Activated CD4-positive, alpha-beta memory T cell treated with anti-CD3 and anti-CD28 coated beads for 36 hours (primary cell): ENCODE measurements at places on chromosomes 16 and 17.

DNA sequence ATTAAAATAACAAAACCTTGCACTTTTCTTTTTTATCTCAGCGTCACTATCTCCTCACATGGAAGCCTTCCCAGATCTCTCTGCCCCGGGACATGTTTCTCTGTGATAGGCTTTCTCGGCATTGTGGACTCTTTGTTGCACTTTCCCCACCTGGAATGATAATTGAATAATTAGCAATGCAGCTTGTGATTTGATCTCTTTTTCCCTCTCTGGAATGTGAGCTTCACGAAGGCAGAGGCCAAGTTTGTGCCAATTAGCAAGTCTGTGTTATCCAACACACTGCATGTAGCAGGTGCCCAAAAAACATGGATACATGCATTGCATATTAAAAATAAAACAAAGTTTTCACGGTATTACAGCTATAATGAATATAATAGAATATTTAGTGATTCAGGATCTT, 431.2 kb downstream of the HAPSTR1 start:
- DNase-seq: no peak

- peak; percentile 67 for DNase-seq
Measured at GRCh38 chr17:37844158-37844976, 79.8 kb upstream of the TBC1D3K start.

DNA sequence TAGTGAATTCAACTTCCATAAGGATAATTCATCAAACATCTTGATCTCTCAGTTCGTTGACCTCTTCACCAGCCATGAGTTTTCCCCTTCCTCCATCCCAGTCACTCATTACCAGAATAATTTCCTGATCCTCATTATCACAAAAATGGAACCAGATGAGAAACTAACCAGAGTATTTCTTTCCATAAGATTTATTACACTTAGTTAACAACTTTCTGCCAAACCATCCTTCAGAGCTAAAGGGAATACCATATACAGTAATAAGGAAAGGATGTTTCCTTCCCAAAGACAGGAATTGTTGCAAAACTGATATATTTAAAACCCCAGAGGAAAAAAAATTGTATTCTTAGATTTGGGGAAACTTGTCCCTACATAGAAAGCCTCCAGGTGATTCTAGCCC, 8.6 kb downstream of the KRTAP29-1 start:
- no peak for DNase-seq

DNA sequence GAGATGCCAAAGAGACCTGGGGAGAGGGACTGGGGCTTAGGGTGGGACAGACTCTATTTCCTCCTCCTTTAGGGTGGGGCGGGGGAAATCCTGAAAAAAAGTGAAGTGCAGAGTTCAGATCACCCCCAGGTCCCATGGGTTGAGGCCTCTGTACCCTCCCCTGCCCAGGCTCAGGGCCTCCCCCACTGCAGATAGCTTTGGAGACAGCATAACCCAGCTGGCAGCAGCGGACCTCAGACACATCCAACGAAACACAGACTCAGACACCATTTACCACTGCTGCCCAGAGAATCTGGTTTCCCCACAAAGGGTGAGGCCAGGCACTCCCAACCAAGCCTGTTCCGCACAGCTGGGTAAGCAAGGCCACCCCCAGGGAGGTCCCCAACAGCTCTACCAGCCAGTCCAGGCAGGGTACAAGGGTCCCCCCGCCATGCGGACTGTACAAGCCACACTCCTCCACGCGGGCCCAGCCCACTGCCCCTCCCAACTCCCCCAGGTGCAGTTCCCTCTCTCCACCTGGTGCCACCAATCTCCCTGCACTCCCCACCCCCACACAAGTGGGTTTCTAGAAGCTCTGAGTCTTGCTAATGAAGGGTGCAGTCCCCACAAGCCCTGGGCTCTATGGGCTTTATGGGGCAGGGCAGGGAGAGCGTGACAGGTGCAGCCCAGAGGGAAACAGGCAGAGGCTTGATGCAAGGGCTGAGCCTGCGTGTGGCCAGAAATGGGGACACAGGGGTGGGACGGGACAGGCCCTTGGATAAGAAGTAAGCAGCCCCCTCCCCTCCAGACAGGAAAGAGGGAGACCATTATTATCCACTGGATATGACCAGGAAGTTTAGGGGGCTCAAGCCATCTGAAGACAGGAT, 8.9 kb downstream of the RHBDF2 start:
- peak; percentile 37 for DNase-seq

GRCh38 chr17:28811651-28812090, 30.9 kb downstream of the FAM222B start:
- DNase-seq: peak; percentile 14

- peak; percentile 40 for DNase-seq
Measured at GRCh38 chr16:85687651-85688471, 893 bp downstream of the GINS2 start.

GRCh38 chr16:57098188-57098841, 5.9 kb downstream of the CPNE2 start:
- no peak for DNase-seq
